ENCODE measurements at places on chromosomes 12 and 14. TPM values are rescaled to one million over a fixed set of nuclear protein-coding genes. Genes with fewer than 3 reads are reported as not detected.
A peak's percentile ranks its signal among the peaks of the same experiment; 100 is the strongest.

DNA sequence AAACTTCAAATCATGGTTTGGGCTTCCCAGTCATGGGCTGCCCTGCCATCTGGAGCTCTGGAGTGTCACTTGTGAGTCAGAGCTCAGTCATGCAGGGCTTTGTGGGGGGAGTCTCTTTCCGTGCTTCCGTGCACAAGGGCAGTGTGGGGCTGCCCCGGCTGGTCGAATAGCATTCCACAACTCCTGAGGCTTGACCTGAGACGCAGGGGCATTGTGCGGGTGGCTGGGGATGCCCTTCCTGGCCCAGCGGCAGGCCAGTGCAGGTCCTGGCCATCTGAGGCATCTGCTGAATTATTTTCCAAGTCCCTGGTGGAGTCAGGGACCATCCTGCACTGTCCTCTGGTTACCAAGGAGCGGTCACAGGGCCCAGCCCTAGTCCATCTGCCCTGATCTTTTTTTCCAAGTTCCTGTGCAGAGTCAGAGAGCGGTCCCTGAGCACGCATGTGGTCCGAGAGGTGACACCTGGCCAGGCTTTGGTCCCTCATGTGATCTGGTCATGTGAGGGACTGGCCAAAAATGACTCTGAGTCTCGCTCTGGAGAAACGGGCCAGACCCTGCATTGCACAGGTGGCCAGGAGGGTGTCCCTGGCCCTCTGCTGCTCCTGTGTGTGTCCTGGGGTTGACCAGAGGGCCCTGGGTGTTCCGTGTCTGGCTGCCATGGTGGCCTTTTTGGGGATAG lies 167.0 kb upstream of the ALG10B start:
- DNase-seq: no peak

DNA sequence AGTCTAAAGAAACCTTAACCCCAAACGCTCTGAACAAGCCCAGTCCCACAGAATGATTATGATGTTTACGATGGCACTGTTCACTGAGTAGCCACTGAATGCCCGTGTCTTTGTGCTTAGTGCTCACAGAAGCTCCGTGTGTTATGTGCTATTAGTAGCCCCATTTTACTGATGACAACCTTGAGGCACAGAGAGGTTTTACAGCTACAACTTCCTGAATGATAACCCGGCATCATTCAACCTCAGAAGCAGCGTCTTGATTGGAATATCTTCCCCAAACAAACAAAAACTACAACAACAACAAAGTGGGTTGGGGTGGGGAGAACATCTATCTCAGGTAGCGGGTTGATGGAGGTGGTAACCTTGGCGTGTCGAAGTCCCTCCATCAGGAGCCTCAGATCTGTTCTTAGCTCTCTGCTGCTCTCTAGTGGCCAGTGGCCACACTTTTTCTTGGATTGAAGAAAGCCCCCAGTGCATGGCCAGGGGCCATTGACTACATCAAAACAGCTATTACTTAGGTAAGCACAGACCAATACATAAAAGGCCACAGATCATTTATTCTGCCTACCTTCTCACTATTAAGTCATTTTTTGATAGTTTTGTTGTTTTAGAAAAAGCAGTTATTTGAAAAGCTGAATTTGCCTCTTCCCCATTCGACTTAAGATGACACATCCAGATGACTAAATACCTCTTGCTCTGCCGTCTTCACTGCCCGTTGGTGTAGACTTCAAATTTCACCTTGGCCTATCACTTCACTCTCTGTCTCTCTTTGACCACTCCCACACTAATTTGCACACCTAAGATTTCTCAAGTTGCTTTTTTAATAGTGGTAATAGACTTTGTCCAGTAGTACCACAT lies 376.9 kb downstream of the GALC start:
- DNase-seq: peak; percentile 33

GRCh38 chr14:94560291-94560665 lies 964 bp upstream of the SERPINA4 start:
- DNase-seq: no peak

The PRB2 gene
- total RNA-seq: not detected

GRCh38 chr12:14167005-14167628 lies 185.7 kb upstream of the GRIN2B start:
- peak; percentile 35 for DNase-seq

The CISTR gene
- not detected for total RNA-seq

The PELI2 gene
- 7.1 TPM for total RNA-seq

DNA sequence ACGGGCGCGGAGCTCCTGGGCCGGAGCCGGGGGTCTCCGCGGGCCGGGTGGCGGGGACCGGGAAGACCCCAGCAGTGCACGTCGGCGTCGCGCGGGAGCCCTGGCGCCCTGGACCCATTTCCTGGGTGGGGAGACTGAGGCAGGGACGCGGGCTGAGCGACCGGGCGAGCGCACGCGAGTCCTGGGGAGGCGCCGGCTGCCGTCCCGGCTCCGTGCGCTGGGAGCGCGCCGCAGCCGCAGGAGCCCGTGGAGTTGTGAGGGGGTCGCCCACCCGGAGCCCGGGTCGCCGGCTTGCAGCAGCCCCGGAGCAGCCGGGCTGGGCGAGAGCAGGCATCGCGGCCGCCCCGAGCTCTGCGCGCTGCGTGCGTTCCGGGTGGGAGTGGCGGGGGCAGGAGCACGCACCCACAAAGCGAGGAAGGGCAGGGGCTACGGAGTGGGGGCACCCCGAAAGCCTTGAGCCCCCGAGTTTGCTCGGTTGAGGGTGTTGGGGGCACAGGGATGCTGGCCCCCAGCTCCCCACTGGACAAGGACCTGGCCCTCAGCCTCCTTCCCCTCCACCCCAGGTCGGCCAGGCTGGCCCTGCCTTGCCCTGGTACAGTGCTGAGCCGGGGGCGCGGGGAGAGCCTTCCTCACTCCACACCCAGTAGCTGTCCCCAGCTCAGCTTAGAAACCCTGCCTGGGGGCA lies 620 bp downstream of the MMP17 start:
- no peak for DNase-seq

- no peak for DNase-seq
Measured at GRCh38 chr14:59863806-59864525, 6.6 kb downstream of the RTN1 start.

DNA sequence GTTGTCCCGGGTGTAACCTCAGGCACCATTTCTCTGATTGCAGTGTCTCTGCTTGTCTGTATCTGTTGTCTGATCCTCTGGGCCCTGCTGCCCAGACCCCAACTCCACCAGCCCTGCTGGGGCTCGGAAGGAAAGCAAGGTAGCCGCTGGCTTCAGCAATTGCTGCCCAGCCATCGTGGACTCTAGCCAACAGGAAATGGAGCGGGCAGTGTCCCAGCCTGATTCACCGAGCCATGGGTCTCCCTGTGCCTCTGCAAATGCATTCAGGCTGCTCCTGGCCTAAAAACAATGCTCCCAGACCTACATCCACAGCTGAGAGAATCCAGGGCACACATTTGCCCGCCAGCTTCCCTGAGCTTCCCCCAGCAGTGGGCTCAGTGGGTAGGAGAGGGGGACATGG lies 9.2 kb downstream of the TUNAR start:
- no peak for DNase-seq

GRCh38 chr14:69044965-69045555 lies 66.0 kb upstream of the ACTN1 start:
- no peak for DNase-seq

- no peak for DNase-seq
Measured at GRCh38 chr14:90544566-90544965, 147.7 kb downstream of the CALM1 start.

DNA sequence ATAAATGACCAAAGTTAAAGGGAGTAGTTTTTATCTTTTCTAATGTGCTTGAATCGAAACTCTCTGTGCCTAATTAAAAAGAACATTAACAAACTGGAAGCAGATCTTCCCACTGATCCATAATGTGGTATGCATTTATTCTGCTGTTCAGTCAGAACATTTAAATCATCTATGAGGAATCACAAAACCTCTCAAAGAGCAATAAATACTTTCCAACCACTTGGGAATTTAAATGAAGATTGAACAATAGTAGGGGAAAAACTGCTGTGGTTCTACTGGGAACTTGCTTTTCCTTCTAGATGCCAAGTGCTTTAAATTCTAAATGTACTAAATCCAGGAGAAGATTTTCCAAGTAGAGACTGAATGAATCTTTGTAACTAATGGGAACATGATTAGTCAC lies 12.3 kb upstream of the CHPT1 start:
- DNase-seq: no peak

GRCh38 chr14:77131206-77131605 lies 10.4 kb downstream of the ZDHHC22 start:
- no peak for DNase-seq

The SPIC gene
- total RNA-seq: not detected

GRCh38 chr12:15052691-15053090 lies 79.8 kb downstream of the PDE6H start:
- DNase-seq: no peak

DNA sequence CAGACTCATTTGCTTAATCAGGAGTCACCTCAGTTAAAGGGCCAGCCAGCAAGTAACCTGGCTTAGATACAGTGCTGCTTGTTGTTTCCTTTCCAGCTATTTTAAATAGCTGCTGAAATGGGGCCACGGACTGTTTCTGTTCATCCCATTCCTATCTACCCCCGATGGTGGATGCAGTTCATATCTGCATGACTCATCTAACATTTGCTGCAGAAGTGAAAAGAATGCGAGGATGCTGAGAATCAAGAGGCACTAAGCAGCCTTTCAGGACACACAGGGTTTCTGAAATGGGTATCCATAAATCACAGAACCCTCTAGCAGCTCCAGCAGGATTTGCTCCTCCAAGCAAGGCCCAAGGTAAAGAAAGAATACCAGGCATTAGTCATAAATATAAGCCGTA lies 60.2 kb upstream of the RTRAF start:
- no peak for DNase-seq

DNA sequence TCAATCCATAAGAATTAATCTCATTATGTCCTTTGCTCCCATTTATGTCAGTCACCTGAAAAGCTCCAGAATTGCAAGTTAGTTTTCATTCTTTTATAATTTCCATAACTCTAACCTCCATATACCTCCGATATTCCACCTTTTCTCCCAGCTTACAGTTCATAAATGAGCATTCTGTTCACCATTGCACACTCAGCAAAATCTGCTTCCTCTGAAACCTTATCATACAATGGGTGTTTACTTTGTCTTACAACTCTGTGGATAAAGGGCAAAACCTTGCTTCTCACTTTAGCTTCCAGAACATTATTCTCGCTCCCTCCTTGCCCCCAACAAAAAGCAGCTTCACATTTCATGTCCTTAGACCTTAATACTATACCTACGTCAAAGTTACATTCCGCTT lies 19.3 kb upstream of the SLCO1B1 start:
- no peak for DNase-seq

The PRKCH gene
- 186 TPM for total RNA-seq

The NUBPL gene
- 4.2 TPM for total RNA-seq
